ENCODE measurements at places on chromosomes 12 and 14. TPM values are rescaled to one million over a fixed set of nuclear protein-coding genes. Genes with fewer than 3 reads are reported as not detected.

OR4M1 gene
- total RNA-seq: not detected

SVOP gene
- not detected for total RNA-seq

RECQL gene
- total RNA-seq: 80.0 TPM

TAOK3 gene
- 34.1 TPM for total RNA-seq

POLR3B gene
- 10.1 TPM for total RNA-seq

LRP1-AS gene
- total RNA-seq: not detected

MMP19 gene
- 16.2 TPM for total RNA-seq

CLEC4D gene
- not detected for total RNA-seq

INF2 gene
- 82.4 TPM for total RNA-seq

KCTD10 gene
- 80.9 TPM for total RNA-seq

TSPAN11 gene
- total RNA-seq: 0.13 TPM

LTB4R gene
- 2.7 TPM for total RNA-seq

TSHR gene
- not detected for total RNA-seq

SERPINA9 gene
- total RNA-seq: not detected

C2CD5 gene
- 19.4 TPM for total RNA-seq

PLA2G1B gene
- total RNA-seq: not detected

GPX2 gene
- not detected for total RNA-seq

FAM222A gene
- 0.23 TPM for total RNA-seq

ITGA7 gene
- 184 TPM for total RNA-seq

NR4A1 gene
- 5.9 TPM for total RNA-seq

BMP4 gene
- 20.0 TPM for total RNA-seq

TC2N gene
- 0.26 TPM for total RNA-seq

FGFR1OP2 gene
- 45.5 TPM for total RNA-seq

ELK3 gene
- total RNA-seq: 21.5 TPM

DNAH10 gene
- total RNA-seq: 0.46 TPM

VRTN gene
- not detected for total RNA-seq

LBHD2 gene
- total RNA-seq: not detected

KRT81 gene
- 0.13 TPM for total RNA-seq

SERPINA5 gene
- 0.33 TPM for total RNA-seq
